Hematopoietic multipotent progenitor cell treated with erythropoietin and hydrocortisone succinate and interleukin-3 and kit ligand, for 17 days (in vitro differentiated cells): ENCODE measurements at places on chromosomes 11 and 22.

DNA sequence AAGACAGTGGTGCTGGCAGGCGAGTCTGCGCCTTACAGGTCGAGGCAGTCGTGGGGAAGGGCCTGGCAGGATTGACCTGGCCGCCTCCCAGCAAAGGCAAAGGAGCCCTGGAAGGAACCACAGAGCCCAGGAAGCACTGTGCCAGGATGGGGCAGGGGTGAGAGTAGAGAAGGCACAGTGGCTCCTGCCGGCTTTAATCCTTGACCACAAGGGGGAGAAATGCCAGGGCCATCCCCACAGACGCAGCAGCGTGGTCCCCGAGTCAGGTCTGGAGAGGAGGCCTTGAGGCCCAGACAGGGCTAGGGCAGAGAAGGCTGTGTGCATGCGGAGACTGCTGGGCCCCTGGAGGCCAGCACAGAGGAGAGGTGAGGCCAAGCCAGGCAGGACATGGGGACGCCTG lies 9.9 kb upstream of the NDUFS8 start:
- DNase-seq: no peak

DNA sequence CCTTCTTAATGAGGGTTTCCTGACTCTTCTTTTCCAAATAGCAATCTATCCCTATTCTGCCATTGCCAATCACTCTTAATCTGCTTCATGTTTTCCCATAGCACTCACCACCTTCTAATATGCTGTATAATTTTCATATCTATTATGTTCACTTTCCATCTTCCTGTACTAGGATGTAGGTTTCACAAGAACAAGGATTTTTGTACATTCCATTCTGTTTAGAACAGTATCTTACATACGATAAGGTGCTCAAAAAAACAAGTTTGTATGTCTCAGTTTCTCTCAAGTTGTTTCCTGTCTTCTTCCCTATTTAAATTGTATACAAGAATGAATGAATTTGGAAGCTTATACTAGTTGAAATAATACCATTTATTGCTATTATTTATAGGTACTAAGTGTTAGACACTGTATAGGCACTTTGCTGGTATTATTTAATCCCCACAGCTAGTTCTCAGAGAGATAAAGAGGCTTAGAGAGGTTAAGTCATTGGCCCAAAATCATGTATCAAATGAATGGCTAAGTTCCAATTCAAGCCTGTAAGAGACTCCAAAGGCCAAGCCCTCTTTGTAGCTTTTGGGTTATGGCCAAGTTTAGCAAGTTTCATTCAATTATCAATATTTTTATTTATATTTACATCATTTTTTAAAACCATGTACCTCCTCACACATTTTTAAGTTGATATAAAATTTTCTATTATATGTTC lies 134.7 kb downstream of the PAX6 start:
- no peak for DNase-seq

DNA sequence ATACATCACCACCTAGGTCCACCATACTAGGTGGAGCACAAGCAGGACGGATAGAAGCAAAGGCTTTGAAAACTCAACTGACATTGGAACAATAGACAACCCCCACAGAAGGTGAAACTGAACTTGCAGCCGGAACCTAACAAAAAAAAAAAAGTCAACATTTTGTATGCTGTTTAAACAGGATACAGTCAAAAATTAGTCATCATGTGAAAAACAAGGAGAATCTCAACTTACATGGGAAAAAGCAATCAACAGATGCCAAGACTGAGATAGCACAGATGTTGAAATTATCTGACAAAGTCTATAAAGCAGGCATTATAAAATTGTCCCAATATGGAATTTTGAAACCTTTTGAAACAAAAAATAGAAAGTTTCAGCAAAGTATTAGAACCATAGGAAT lies 123.8 kb downstream of the RAB38 start:
- DNase-seq: no peak

GRCh38 chr11:6273188-6273587 lies 13.6 kb downstream of the CCKBR start:
- DNase-seq: no peak

DNA sequence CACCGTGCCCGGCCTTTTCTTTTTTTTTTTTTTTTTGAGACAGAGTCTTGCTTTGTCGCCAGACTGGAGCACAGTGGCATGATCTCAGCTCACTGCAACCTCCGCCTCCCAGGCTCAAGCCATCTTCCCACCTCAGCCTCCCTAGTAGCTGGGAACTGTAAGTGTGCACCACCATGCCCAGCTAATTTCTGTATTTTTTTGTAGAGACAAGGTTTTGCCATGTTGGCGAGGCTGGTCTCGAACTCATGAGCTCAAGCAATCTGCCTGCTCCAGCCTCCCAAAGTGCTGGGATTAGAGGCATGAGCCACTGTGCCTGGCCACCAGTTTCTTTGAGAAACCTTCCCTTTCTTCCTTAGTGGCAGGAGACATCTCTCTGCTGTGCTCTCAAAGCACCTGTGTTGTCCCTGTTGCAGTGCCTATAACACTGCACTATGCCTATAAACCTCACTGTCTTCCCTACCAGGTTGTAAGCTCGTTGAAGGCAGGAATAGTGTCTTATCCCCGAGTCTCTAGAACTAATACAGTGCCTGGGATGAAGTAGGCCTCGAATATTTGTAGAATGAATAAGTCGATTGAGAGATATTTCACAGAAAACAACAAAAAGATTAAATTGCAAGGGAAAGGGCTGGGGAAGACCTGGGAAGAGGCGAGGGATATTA lies 13.7 kb downstream of the TAGLN start:
- no peak for DNase-seq

GRCh38 chr11:115930886-115931547 lies 426.8 kb upstream of the CADM1 start:
- DNase-seq: no peak

DNA sequence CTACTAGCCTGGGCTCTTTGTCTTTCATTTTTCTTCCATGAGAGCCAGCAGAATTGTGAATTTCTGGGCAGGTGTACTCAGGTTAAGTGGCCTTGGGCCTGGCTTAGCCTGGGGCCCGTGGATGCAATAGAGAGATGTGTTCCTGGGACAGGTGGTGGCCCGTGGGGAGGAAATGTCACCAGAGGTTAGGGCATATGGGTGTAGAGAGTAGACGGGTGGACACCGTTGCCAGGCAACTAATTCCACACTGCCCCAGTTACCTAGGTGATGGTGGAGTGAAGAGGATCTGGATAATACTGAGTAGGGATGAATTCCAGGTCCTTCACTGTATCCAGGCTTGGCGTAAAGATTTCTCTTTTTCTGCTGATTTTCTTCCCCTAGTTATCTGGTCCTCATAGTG lies 175.0 kb downstream of the INSC start:
- DNase-seq: no peak

GRCh38 chr22:33919391-33920196 lies 682 bp downstream of the LARGE1 start:
- no peak for DNase-seq

DNA sequence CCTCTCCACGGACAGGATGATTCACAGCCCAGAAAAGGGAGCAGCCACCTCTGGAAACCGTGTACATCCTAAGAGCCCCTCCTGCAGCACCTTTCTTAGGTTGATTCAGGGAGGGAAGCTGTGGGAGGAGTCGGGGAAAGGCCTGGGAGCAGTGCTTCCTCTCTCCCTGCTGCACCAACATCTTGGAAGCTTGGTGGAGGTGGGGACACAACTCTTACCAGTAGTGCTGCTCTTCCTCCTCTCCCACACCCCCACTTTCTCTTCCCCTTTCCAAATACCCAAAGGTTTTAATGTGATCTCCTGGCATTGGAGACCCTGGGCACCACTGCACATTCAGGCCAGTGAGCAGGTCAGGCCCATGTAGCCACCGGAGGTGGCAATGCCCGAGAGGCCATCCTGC lies 46.4 kb upstream of the HORMAD2 start:
- no peak for DNase-seq

GRCh38 chr22:45319324-45319685 lies 9.6 kb downstream of the FAM118A start:
- DNase-seq: no peak

DNA sequence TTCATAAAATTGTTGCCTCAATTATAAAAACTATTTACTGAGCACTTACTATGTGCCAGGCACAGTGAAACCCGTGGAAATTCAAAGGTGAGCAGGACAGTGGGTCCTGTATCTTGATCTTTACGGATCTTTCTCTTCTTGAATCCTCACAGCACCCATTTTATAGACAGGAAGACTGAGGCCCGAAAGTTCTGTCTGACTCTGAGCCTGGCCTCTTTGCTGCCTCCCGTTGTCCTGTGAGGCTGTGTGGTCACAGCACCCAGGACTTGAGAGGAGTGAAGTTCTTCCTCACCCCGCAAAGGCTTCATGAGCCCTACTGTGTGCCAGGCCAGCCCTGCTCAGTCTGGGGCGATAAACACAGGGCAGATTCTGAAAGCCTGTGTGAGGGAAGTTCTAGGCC lies 13.4 kb upstream of the MN1 start:
- DNase-seq: no peak

- DNase-seq: no peak
Measured at GRCh38 chr22:28812516-28812915, 12.1 kb upstream of the XBP1 start.

DNA sequence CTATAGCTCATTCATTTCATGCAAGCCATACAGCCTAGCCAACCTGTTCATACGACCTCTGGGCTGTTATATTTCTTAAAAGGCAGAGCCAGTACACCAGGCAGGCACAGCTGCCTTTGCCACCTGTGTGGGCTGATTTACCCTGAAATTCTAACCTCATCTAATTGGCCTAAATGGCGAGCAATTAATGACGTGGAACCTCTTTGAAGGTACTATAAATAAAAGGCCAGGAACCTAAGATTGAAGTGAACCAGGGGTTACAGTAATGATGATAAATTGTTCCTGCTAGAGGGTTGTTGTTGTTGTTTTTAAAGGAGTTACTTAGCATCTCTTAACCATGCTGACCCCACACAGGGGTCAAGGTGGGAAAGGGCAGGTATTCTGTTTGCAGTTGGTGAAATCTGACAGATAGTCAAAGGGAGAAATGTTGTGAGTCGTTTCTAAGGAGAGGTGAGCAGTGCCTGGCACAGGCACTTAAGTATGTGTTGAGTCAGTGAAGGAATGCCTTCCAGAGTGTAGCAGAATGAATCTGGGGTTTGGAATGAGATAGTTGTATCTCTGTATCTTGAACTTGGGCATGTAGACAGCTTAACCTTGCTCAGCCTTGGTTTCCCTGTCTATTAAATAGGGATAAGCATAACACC lies 213.5 kb upstream of the NAV2 start:
- DNase-seq: no peak

GRCh38 chr11:110331626-110332025 lies 35.2 kb upstream of the RDX start:
- DNase-seq: no peak

- no peak for DNase-seq
Measured at GRCh38 chr22:48927591-48927990, 900.1 kb downstream of the BRD1 start.

GRCh38 chr11:110929129-110929528 lies 216.9 kb upstream of the ARHGAP20 start:
- no peak for DNase-seq

DNA sequence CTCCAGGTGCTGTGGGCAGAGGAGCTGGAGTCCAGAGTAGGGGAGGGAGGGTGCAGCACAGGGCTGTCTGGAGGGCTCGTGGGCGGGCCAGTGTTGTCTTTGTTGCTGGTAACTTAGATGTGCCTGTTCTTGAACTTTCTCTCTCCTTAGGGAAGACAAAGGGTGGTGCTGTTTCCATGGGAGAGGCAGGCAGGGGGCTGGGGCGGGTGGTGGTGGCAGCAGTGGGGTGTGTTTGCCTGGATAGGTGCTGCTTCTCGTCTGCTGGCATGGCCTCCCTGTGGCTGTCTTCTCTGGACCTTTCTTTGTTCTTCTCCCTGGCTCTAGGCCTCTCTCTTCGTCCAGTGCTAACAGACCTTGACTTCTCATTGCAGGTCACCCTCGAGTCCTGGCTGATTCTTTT lies 8.5 kb downstream of the SIDT2 start:
- no peak for DNase-seq

DNA sequence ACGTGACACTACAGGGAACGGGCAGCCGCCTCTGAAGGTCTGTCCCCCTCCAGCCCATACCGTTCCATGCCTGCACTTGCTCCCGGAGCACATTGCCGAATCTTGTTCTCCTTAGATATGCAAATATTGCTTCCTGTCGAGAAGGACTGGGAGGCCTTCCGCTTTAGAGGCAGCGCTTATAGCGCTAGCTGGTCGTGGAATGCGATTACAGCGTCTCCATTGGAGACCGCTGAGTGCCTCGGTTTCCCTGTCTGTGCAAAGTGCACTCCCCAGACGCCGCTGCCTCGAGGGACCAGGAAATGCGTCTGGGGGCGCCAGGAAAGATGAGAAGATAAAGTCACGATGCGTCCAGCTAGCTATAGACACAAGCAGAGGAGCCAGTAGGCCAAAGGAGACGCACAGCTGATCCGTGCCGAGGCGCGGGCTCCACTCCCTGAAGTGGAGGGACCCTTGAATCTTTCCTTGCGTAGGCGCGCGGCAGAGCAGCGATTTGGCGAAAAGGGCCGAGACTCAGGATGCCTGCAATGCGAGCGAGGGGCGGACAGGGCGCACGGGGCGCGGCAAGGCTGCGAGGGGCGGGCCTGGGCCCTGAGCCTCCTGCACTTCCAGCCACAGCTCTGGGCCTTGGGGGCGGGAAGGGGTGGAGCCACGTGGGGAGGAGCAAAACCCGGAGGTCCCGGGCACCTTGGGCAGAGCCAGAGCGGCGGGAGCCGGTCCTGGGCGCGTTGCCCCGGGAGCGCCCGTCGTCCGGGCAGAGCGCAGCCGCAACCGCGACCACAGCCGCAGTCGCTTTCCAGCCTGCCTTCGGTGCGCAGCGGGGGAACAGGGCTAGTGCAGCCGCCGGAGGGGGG lies at the start of gene RASSF10:
Gene RASSF10, plus strand, starts transcription at position 692 of the 851 bp plus-strand sequence. CDS start 261 bp downstream, outside the sequence.
- DNase-seq: no peak

DNA sequence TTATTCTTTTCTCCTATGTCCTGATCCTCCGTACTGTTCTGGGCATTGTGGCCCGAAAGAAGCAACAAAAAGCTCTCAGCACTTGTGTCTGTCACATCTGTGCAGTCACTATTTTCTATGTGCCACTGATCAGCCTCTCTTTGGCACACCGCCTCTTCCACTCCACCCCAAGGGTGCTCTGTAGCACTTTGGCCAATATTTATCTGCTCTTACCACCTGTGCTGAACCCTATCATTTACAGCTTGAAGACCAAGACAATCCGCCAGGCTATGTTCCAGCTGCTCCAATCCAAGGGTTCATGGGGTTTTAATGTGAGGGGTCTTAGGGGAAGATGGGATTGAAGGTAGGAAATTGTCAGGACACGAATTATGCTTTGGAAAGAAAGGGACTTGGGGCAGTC lies 843 bp downstream of the OR51T1 start:
- DNase-seq: no peak

- DNase-seq: no peak
Measured at GRCh38 chr11:106172386-106172991, 95.0 kb downstream of the AASDHPPT start.

DNA sequence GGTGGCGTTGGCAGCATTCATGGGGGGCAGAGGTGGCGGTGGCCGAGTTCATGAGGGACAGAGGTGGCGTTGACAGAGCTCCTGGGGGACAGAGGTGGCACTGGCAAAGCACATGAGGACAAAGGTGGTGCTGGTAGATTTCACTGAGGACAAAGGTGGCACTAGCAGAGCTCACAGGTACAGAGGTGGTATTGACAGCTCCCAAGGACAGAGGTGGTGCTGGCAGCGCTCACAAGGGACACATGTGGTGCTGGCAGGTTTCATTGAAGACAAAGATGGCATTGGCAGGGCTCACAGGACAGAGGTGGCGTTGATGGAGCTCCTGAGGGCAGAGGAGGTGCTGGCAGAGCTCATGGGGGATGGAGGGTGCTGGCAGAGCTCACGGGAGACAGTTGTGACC lies 425.4 kb downstream of the CTTN start:
- DNase-seq: no peak
